ENCODE measurements at places on chromosomes 3 and 15.

GRCh38 chr15:47963265-47963664, 157.5 kb upstream of the SLC24A5 start:
- no peak for DNase-seq

DNA sequence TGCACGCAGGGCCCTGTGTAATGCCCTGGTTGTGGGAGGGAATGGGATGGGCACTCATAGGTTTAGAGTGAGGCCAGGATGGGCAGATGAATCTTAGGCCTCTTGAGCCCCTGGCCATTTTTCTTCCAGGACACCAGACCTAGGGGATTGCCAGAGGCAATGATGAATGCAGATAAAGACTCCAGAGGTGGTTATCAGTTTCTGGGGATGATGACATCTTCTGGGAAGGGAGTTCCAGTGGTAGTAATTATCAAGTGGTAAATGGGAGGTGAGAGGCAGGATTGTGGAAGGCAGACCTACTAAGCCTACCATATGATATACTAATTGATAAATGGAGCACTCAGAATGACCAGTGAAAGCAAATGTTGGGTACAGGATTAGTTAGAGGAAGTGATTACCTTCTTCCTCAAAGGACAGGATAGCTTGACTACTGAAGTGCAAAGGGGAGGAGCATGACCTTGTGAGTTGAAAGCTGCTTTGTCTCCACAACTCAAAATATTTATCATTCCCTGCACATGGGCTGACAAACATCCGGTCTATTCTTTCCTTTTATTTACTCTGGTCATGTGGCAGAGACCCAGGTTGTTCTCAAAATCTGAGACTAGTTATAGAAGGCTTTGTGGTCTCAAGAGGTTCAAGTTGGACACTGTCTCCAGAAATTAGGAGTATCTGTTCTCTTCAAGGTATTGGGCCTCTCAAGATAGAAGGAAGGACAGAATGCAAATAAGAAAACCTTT, 10.2 kb upstream of the MAPK6 start:
- DNase-seq = no peak

GRCh38 chr3:36714343-36715086, 49.8 kb downstream of the DCLK3 start:
- DNase-seq = no peak

DNA sequence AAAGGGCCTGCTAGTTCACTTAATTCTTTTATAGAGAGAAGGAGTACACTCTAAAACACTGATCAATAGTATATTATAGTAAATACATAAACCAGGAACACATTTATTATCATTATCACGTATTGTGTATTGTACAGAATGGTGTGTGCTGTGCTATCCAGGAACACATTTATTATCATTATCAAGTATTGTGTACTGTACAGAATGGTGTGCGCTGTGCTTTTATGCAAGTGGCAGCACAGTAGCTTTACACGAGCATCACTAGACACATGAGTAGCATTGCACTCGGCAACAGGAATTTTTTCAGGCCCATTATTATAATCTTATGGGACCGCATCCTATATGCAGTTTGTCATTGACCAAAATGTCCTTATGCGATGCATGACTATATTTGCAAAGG, 20.9 kb upstream of the MUC20 start:
- DNase-seq = no peak

DNA sequence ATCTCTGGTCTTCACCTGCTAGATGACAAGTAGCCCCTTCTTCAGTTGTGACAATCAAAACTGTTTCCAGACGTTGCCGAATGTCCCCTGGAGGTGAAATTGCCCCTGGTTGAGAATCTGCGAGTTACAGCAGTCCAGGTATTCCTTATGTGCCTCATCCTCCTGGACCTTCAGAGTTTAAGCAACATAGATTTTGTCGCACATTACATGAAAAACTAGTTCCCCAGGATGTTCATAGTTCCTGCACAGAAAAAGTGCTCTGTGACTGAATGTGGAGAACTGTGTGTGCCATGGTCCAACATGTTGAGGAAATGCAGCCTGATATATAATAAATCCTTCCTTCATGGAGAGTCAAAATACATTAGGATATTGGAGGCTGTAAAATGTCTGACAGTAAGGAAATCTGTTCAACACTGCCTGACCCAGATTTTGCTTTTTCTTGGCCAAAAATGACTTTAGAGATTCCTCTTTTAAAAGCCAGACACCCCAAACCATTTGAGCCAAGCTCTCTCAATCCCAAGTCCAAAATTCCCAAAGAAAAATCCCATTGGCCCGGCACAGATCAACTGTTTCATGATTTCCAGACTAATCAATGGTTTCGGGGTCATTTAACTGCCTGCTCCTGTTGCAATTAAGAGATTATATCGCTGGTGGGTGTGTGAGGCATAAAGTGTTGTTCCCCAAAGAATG, 20.4 kb upstream of the SHC4 start:
- no peak for DNase-seq

DNA sequence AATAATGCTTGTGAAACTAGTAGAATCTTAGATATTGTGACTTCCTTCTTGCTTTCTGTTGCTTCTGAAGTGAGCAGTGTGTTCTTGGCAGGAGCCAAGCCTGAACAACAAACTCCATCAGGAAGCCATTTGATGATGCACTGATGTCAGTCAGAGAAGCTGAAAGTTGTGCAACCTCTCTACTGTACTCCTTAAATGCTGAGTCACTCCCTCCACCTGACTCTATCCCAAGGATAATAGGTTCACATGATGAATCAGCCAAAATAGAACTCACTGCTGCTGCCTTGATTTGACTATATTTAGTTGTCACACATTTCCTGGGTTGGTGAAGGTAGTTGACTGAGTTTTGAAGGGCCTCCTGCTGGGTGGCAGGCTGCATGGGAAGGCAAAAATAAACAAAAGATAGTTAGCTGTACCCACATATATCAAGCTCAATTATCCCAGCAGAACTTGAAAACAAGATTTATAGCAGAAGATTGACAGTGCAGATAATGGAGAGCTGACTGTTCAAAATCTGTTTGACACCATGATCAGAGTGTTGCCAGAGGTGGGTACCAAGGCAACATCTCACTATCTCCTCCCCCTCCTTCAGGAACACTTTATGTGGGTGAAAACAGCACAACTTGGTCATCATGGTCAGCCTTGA, 328.4 kb upstream of the DPH6 start:
- peak; percentile 48 for DNase-seq

DNA sequence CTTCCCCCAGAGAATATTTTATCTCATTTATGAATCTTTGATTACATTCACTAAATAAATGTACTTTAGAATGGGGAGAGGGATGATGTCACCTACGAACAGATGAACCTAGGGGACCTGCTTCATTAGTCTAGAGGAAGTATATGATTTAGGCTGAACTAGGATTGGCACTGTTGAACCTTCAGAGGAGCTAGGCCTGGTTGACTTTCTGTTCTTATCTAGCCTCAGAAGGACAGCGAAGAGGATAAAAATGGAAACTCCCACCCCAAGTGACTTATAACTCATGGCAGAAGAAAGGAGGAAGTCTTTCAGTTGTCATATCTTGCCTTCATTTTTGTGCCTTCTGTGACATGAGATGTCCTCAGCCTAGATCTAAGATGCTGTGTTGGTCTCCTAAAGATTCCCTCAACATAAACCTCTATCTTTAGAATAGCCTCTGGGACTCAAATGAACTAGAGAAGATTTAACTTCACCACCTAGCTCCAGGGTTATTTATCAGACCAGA, 42.6 kb downstream of the POLG start:
- DNase-seq = no peak

- no peak for DNase-seq
Observed at GRCh38 chr15:24878153-24878552, 76.6 kb upstream of the SNRPN start.

GRCh38 chr3:193040836-193041672, 123.4 kb upstream of the MB21D2 start:
- peak; percentile 16 for DNase-seq

DNA sequence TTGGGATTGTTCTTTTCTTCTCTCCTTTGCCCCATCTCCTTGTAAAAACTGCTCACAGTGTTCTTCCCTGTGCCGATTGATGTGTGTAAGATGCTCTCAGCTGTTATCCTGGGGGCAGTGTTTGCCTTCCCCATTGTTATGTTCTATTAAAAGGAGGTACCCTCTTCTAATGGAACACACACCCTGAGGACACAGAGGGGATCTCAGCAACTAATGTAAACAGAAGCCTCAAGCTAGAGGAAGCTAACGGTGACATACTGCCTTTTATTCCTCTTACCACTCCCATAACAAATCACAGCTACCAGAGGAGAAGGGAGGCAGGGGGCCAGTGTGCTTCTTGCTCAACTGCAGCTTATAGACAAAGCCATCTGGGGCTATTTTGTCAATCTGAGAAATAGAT, 2.2 kb downstream of the TAGLN3 start:
- DNase-seq = no peak

DNA sequence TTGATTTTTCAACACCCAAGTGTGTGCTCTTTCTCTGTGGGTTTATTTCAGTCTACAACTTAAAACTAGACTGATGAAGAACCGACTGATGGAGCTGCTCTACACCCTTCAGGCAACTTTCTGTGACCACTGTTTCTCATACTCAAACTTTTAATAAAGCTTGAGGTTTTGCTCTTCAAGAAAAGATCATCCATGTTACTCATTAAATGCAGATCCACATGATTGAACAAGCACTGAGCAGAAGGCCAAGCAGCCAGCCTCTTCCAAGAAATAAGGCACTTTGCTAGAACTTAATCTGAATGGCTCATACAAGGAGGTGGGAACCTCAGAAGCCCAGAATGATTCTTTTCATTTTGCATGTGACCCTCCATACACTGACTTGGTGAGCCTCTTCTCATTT, 8.7 kb downstream of the SLC27A2 start:
- no peak for DNase-seq

DNA sequence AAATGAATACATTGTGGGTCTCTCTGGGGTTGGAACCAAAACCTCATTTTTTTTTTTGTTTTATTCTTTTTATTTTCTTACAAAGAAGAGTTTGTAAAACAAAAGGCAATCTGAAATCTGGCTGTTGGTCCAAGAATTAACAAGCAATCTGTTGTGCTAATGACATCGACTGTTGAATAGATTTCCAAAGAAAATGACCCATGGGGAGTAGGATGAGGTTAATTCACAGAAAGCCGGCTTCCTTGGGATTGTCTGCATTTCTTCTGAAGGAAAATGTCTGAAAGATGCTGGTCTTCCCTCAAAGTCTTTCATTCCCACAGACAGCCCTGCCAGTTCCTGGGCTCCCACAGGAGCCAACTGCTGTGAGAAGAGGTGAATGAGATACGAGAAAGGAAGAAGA, 92.9 kb downstream of the LRRC3B start:
- DNase-seq = no peak

DNA sequence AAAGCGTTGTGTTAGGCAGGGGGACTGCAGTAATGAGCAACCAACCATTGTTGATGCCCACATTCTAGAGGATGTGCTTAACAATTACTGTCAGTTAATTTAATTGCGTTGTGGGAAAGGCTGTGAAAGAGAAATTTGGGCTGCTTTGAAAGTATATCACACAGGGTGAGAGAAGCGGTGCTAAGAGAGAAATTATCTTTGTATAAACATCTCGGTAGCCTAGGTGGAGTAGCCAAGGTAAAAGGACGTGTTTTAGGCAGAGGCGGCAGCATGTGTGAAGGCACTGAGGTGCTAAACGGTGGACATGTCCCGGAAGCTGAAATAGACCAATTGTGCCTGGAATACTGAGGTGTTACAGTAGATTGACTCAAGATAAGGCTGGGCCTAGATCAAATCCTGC, 71.9 kb downstream of the UBE2E2 start:
- no peak for DNase-seq

DNA sequence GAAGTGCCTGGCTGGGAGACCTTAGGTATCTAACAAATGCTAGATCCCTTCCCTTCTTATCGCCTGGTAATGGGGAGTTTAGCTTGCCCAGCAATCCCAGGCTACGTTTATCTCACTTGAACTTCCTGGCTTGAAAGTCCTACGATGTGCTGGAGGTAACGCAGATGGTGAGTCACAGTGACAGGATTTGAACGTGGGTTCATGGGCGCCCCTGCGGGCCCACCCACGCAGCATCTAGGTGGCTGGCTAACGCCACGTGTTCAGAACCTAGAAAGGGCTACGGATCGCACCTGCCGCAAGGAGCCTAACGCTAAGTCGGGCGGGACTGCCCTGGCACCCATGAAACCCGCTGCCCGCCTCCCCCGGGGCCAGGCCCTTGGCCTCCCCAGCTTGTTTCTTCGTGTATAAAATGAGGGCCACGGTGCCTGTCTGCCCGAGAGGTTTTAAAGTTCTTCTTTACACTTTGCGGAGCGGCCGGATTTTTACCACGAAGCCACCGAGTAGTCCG, 600 bp upstream of the USP3 start:
- DNase-seq = no peak

GRCh38 chr15:59299929-59300617, 72.6 kb downstream of the MYO1E start:
- peak; percentile 89 for DNase-seq

- no peak for DNase-seq
Observed at GRCh38 chr3:99858469-99858868, 40.8 kb downstream of the CMSS1 start.

DNA sequence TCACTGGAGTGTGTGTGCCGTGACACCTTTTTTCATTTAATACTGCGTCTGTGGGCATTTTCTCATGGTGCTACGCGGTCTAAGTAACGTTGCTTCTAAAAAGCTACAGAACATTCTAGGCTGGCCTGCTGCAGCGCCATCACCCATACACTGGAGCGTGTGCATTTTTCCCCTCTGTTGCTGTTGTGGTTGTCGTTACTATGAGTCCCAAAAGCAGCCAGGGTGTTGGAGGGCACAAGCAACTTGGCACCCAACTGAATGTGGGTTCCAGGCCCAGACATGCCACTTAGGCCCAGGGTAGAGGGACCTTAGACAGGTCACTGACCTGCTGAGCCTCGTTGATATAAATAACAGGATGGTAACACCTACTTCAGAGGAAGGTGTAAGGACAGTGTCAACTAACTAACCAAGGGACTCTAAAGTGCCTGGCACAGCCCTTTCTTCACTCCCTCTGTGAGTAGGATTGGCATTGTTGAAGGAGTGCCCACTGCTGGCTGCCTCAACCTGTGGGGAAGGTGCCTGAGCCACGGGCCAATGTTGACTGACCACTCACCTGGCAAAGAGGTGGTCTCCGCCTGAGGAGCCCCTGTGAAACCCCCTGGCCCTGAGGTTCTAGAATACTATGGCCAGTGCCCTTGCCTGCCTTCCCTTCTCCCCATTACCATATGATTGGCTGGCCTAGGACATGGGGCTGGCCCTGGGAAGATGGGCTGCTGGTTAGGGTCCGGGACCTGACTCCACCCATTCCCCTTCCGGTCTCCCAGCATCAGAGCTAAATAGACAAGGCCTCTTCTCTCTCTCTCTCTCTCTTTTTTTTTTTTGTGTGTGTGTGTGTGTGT, 3.5 kb downstream of the CSK start:
- DNase-seq = no peak

DNA sequence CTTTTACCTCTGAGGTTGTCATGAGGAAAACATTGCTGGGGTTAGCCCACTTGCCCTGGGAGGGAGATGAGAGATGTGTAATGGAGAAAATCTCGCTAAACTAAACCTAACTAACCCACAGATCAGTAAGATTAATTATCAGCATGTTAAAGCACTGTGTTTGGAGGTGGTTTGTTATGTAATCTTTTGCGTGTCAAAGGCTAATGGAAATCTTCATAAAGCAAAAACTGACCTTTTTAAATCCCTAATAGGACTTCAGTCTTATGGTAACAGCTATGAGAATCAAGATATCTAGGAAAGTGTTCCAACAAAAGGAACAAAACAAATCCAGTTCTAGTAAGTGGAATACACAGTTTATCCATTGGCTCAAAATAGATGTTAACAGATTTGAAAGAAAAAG, 102.7 kb downstream of the PLOD2 start:
- DNase-seq = no peak

- no peak for DNase-seq
Observed at GRCh38 chr3:129996073-129996472, 21.6 kb downstream of the TRH start.

All from glomerular endothelial cell (primary cell).